ENCODE measurements at places on chromosomes 5 and 9.

DNA sequence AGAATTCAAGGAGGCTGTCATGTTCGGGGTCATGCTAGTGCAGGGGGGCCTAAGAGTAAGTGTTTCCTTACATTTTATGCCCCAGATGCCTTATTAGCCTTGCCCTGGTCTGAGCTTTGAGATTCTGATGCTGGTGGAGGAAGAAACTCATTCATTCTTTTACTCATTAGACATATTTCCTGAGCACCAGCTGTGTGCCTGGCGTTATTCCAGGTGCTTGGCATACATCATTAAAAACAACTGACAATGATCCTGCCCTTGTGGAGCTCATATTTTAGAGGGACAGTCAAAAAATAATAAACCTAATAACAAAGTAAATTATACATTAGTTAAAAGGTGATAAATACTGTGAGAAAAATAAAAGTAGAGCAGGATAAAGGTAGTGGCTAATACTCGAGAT is 138.9 kb upstream of the SGCD start:
- DNase-seq = no peak

DNA sequence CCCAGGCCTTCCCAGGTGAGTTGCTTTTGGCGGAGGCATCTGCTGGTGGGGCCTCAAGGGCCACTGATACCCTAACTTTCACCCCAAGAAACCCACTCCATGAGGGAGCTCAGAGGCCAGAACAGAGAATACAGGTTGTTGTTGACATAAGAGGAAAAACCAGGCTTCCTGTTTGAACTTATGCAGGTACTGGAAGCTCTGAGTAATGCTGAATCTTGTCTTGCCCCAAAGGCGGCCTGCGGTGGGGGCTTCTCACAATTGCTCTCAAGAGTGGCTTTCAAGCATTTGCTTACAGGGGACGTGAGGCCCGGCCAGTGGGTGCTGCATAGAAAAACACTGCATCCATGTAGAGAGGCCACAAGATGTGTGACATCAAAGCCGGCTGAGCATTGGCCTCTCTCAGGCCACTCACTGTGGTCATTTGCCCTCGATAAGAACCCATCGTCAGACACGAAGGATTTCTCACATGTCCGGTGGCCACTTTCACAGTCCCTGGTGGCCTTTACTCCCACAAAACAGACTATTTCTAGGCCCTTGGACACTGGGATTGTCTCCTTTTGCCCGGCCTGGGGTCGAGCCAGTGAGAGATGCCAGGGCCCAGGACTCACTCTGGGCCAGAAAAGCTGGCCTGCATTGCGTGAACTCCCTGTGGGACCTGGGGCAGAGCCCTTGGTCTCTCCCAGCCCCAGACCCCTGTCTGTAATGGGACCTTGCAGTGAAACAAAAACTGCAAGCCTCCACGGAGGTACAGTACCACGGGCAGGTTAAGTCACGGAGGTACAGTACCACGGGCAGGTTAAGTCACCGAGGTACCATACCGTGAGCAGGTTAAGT is 34.5 kb upstream of the TCF7 start:
- peak; percentile 74 for DNase-seq

DNA sequence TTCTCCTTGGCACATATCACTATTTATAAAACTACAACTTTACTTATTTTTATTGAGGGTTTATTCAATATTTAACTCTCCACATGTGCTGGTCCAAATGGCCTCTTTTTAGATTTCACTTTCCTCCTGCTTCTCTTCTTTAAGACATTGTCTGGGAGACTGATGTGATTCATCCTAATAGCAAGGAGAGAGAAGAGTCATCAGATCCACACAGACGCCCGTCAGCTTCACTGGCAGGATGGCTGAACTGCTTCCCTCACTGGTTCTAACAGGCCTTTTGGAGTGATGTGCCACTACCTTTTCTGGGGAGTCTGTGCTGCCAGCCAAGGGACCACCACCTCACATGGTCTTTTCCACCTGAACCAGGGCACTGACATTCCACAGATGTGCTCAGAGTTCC is 16.5 kb upstream of the ROR2 start:
- no peak for DNase-seq

DNA sequence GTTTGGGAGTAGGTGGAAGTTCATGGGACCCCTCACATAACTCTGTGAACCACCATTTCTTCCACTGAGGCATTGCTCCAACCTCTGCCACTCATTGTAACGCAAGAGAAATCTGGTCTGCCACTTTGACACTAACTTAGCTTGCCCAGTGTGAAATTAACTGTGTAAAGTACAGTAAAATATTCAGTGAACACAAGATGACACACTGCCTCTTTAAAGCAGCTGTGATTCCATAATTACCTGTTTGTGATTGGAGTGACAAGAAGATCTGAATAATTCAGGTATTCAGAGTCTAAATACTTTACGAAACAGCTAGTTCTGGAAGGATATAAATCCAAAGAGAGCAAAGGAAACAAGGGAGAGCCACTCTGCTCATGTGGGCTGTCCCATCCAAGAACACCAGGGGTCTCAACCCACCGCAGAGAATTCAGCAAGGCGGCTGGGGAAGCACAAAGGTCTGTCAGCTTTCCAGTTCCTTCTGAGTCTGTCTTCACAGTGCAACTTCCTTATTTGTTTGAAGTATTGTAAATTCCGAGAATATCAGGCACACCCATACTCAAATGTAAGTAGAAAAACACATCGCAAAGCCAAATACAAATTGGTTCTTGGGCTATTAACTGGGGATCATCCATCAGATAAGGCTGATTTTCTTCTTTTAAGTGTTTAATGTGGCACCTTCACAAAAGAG is 86.9 kb downstream of the GNAQ start:
- no peak for DNase-seq

DNA sequence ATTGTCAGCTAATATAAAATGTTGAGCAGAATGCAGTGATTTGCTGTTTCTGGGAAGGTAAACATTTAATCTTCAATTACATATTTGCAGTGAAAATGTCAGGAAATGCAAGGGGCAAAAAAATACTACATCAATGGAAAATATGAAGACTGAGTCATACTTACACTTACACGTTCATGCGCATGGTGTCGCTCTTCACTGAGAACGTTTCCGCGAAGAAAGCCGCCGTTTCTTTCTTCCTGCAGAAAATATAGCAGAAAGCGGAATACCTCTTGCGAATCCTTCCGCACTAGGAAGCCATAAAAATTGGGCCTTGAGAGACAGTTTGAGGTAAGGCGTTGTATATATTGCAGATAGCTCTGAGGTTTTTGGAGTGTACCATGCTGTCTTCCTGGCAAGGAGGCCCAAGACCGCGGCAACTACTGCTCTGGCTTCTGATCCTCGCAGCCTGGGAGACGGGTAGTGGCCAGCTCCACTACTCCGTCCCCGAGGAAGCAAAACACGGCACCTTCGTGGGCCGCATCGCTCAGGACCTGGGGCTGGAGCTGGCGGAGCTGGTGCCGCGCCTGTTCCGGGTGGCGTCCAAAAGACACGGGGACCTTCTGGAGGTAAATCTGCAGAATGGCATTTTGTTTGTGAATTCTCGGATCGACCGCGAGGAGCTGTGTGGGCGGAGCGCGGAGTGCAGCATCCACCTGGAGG is at the start of gene PCDHA13:
PCDHA13 (plus strand) TSS at position 236 of the 702 bp plus-strand sequence; CDS start at position 381, 145 bp downstream.
- no peak for DNase-seq
